Thymus (tissue), 14 donors: ENCODE measurements at places on chromosomes 6 and 20. TPM values are rescaled to one million over a fixed set of nuclear protein-coding genes. Genes with fewer than 3 reads are reported as not detected.
A peak's percentile ranks its signal among the peaks of the same experiment; 100 is the strongest.

- DNase-seq: no peak
- no peaks in the 10 kb centered on the region for H3K4me1 ChIP-seq
- H3K27ac ChIP-seq: no peak overlapping the region
- no peak overlapping the region for H3K4me3 ChIP-seq
- no peaks in the 10 kb centered on the region for H3K27me3 ChIP-seq
- H3K36me3 ChIP-seq: no peaks in the 10 kb centered on the region
Measured at GRCh38 chr6:154139892-154140291, 100.9 kb downstream of the OPRM1 start.

GRCh38 chr20:13158369-13158768, 62.7 kb upstream of the ISM1 start:
- H3K4me1 ChIP-seq: no peaks in the 10 kb centered on the region
- H3K36me3 ChIP-seq: no peaks in the 10 kb centered on the region
- H3K27ac ChIP-seq: no peak overlapping the region
- no peak for DNase-seq

Gene PBOV1
- total RNA-seq: not detected

Gene TRIM10
- 0.57 TPM for total RNA-seq

DNA sequence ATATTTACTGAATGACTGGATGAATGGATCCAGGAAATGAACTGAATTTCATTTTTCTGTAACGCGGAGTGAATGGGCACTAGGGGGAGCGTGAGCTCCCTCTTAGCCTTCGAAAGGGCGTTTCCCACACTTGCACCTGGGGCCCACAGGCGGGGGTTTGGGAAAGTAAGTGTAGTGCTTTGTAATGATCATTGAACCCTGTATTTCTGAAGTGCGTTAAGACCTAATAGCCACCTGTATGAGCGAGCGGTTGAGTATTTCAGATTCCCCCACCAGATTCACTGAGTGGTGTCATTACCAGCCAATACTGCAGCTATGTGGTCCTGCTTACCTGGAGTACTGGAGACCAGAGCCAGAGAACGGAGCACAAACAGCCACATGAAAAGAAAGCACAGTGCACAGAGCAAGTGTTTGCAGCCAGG, 10.5 kb downstream of the SYTL3 start:
- H3K27me3 ChIP-seq: peaks cover 4% of the 10 kb centered on the region
- no peak overlapping the region for H3K4me3 ChIP-seq
- peak; percentile 90 for DNase-seq

Gene TINAG
- not detected for total RNA-seq

DNA sequence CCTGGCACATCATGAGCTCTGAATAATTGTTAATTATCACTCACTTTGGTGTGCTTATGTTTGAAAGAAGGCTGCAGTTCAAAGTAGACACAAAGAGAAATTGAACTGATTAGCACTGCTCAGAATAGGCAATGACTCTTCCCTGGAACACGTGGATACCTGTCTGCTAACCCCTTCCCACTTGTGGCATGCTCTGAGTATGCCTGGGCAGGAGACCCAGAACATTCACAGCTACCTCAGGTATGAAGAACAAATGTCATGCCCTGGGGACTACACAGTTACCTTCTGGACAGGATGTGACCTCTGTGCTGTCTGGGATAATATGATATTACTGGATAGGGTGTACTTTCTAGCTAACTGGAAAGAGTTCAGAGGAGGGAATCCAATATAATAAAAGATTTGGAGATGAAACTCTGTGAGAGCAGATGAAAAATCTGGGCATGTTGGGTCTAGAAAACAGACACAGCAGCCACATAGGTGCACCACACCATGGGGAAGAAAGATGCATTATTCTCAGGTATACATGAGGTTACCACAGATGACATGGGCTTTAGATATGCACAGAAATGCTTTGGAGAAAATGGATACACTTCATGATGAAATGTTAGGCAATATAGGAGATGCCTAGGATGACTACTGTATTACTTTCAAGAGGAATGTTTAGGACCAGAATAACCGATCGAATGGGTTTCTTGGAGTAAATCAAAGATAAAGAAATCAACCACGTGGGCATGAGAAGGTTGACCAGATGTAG, 324.2 kb upstream of the PREP start:
- no peak overlapping the region for H3K4me3 ChIP-seq
- DNase-seq: no peak
- no peaks in the 10 kb centered on the region for H3K36me3 ChIP-seq
- H3K27ac ChIP-seq: no peak overlapping the region

GRCh38 chr6:43128926-43129325, 42.1 kb upstream of the SRF start:
- no peak for DNase-seq
- H3K4me1 ChIP-seq: no peaks in the 10 kb centered on the region
- peaks cover 42% of the 10 kb centered on the region for H3K36me3 ChIP-seq
- no peak overlapping the region for H3K27ac ChIP-seq
- H3K4me3 ChIP-seq: no peak overlapping the region

- no peaks in the 10 kb centered on the region for H3K36me3 ChIP-seq
- no peak overlapping the region for H3K27ac ChIP-seq
- H3K4me3 ChIP-seq: no peak overlapping the region
Measured at GRCh38 chr6:16418151-16418550, 179.8 kb downstream of the GMPR start.
